Fibroblast of skin of right biceps (primary cell): ENCODE measurements at places on chromosomes 7 and 10.

GRCh38 chr10:110387983-110388686 is 83.4 kb upstream of the SMNDC1 start:
- no peak for DNase-seq

- no peak for DNase-seq
Measured at GRCh38 chr7:146296028-146296427, 179.4 kb downstream of the CNTNAP2 start.

- DNase-seq = no peak
Measured at GRCh38 chr7:138137423-138138171, 61.3 kb downstream of the AKR1D1 start.

DNA sequence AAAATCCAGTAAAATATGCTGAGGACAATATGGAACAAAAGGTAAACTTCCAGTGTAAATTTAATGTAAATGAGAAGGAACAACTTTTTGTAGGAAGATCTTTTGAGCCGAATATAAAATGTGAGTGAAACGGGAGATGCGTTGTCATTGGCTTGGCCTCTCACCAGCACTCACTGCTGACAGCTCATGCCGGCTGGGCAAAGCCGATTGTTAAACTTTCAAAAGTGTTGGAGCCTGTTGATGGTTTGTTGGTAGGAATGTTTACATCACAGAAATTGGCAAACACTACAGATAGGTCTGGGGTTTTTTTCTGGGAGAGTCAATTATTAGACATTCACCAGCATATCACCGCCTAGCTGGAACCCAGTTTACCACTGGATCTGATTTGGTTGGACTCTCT is 6.1 kb downstream of the PSTK start:
- DNase-seq = no peak

- no peak for DNase-seq
Measured at GRCh38 chr10:131560166-131560565, 248.6 kb upstream of the TCERG1L start.

GRCh38 chr10:61592581-61592980 is 70.1 kb upstream of the CABCOCO1 start:
- DNase-seq = peak; percentile 31

GRCh38 chr10:100554902-100555301 is 19.2 kb downstream of the HIF1AN start:
- DNase-seq = no peak

GRCh38 chr10:97459933-97460332 is 14.0 kb downstream of the ZDHHC16 start:
- no peak for DNase-seq

GRCh38 chr7:47570649-47571050 is 11.3 kb downstream of the TNS3 start:
- DNase-seq = peak; percentile 52

DNA sequence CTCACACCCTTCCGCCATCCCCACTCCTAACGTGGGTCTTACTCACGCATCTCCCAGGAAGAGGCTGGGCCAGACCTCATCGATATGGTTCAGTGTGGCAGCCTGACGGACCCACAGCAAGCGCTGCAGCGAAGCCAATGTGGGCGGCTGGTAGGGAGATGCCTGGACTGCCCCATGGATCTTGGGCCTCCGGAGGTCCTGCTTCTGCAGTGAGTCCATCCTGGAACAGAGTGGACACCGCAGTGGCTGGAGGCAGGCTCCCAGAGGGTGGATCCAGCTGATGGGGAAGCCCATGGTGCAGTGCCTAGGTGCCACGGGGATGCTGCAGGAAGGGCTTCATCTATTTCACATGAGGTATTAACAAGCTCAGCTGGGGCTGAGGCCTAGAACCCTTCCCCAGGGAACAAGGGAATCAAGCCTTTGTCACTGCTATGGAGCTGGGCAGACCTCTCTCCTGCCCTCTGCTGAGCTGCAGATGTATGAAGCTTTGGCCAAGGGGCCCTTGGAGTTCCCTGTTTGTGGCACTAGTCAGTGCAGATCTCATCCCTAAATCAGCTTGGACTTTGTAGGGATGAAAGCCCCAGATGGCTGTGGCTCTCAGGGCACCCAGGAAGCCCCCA is 13.7 kb upstream of the SAMD8 start:
- DNase-seq = peak; percentile 22

DNA sequence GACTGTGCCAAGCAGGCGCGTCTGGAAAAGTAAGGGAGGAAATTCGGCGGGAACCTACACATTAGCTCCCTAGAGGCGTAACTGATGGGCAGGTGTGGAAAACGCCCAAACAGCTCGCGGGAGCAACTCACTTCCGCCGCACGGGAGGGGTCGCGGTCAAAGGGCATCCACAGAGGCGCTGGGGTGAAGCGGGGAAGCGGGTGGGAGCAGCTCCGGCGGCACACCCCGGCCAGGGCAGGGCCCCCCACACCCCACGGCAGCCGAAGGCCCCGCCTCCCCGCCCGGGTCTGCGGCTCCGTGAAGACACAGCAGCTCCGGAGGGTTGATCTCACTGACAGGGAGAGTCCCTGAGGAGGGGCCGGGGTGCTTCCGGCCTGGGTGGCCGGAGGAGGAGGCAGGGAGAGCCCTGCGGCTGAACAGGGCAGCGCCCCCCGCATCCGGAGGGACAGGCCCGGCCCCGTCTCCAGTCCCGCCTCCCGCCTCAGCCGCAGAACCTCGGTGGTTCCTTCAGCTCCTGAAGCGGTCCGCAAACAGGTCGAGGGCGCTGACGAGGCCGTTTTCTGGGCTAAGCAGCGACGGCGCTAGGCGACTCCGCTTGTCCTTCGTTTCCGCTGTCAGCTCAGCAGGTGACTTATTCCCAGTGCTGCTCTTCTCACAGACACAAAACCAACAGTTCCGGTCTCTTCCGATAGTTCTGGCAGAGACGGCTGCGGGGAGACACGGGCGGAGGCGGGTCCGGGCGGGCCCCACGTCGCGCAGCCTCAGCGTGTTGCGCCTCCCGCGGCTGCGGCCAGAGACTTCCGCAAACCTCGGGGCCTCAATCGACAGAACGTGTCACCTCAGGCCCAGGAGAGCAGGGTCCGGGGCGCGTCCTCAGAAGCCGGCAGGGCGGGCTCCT is 276.1 kb downstream of the DNAJB6 start:
- no peak for DNase-seq

DNA sequence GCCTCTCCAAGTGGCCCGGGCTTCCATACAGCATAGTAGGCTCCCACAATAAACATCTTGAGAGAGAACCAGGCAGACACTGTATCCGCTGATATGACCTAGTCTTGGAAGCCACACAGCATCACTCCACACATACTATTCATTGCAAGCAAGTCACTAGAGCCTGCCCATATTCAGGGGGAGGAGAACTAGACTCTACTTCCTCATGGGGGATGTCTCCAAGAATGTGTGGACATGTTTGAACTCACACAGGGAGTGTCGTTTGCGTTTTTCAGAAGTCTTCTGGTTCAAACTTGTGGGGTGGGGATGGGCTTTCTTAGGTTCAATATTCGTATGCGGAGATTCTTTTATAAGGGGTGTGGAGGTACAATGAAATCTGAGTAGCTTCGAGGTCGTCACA is 232.6 kb upstream of the HABP2 start:
- DNase-seq = no peak

GRCh38 chr10:86960863-86961434 is 2.5 kb downstream of the SNCG start:
- DNase-seq = no peak

DNA sequence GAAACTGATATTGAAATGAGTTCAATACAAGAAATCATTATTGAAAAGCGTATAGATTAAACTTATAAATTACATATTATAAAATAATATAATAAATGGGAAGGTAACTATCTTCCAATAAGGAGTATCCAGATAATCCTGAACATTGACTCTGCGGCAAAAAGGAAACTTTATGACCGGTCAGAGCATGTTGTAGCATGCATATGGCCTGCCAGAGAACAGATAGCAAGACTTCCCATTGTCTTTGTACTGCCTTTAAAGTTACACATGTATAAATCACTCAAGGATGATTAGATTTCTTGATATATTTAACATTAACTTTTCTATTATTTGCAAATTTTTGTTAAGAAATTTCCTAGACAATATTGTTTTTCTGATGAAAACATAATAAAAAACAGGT is 56.2 kb upstream of the ETV1 start:
- no peak for DNase-seq

GRCh38 chr10:102381983-102382382 is 13.5 kb upstream of the NFKB2 start:
- DNase-seq = no peak

GRCh38 chr10:53045315-53045714 is 272.7 kb upstream of the MBL2 start:
- DNase-seq = no peak

DNA sequence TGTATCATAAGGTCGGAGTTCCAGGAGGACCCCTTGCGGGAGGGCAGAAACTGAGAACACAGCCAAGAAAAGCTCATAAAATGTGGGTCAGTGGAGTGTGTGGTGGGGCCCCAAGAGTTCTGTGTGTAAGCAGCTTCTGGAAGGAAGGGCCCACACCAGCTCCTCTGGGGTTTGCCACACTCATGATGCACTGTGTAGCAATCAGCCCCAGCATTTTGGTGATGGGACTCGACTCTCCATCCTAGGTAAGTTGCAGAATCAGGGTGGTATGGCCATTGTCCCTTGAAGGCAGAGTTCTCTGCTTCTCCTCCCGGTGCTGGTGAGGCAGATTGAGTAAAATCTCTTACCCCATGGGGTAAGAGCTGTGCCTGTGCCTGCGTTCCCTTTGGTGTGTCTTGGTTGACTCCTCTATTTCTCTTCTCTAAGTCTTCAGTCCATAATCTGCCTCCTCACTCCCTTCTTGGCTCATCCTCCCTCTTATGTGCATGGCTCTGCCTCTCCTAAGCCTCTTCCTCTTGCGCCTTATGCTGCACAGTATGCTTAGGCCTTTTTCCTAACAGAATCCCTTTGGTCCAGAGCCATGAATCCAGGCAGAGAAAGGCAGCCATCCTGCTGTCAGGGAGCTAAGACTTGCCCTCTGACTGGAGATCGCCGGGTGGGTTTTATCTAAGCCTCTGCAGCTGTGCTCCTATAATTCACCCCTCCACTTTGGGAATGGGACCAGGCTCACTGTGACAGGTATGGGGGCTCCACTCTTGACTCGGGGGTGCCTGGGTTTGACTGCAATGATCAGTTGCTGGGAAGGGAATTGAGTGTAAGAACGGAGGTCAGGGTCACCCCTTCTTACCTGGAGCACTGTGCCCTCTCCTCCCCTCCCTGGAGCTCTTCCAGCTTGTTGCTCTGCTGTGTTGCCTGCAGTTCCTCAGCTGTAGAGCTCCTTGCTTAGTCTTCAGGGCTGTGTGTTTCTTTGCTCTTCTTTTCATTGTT is 17.8 kb downstream of the PRSS2 start:
- DNase-seq = no peak

DNA sequence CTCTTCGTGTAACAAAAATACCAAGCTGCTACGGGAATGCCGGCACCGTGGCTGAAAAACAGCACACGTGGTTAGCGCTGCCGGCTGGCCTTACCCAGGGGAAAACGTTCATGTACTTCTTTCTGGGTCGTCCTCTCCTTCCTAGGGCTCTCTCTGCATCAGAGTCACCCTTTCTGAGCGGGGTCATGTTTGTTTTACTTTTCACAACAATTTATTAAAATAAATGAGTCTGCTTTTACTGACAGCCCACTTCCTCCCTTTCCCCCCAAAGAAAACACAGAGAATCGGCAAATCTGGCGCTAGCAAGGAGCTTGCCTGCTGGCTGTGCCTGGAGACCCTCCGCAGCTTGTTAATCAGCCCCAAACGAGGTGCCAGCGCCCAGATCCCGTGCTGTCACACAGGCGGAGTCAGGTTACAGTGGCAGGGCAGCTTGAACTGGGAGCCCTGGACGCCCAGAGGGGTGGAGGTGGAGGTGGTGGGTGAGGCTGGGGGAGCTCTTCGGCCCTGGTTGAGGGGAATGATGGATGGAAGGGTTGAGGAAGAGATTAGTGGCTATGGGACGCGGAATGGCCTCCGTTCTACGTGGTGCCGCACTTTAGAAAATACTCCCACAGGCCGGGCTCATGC is 162.2 kb upstream of the TNS3 start:
- DNase-seq = peak; percentile 58

DNA sequence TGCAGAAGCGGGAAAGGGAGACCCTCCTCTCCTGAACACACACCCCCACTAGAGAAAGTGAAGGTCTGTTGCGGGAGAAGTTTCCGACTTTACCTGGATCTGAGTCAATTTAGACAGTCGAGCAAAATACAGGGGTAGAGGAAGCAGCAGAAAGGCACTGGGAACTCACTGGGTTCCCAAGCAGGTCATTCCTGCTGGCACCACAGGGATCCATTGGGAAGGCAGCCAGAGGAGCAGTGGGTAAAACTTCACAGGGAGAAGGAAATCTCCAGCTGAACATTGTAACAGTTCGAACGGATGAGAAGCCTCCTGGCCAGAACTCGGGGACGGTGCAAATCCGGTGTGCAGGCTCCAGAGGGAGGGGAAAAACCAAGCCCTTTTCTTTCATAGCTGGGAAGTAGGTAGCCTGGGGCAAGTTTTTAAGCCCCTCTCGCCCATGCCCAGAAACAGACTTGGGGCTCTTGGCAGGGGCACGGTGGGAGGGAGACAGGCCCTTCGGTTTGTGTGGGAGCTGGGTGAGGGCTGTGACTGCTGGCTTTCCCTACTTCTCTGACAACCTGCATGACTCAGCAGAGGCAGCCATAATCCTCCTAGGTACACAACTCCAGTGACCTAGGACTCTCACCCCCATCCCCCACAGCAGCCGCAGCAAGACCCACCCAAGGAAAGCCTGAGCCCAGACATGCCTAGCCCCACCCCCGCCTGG is 51.9 kb downstream of the DDC start:
- no peak for DNase-seq
